ENCODE measurements at places on chromosomes 5 and 9.
A peak's percentile ranks its signal among the peaks of the same experiment; 100 is the strongest.

GRCh38 chr5:172753101-172753500, 17.9 kb downstream of the DUSP1 start:
- no peak for DNase-seq

DNA sequence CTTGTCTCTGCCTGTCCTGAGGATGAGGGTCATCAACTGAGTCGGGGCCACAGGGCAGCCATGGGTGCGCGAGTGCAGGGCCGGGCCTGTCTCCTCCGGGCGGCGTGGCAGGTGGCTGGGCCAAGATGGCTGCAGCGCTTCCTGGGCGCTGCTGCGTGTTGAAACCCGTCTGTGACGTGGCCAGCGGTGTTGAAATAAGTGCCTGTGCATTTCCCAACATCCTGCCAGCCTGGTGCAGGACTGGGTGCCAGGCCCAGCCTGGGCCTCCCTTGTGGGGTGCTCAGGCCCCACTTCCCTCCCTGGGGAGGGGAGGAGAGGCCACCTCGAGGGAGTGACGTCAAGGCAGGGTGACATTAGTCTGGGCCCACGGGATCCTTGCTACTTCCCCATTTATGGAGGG, 45.5 kb downstream of the RXRA start:
- DNase-seq: no peak

GRCh38 chr5:2981652-2982051, 230.2 kb upstream of the IRX2 start:
- DNase-seq: no peak

DNA sequence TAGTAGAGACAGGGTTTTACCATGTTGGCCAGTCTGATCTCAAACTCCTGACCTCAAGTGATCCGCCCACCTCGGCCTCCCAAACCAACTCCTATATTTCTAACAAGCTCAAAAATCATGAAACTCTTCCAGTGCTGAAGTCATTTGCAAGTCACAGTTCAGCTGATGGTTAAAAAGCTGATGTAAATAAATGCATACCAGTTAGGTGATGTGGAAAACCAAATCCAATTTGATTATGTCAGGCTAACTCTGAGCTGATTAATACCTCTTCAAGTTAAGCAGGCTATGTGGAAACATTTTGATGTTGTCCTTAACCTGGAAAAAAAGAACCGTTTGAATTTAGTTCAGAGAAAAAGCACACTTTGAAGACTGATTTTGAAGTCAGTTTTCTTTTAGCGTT, 51.0 kb downstream of the TMEM252 start:
- DNase-seq: no peak

DNA sequence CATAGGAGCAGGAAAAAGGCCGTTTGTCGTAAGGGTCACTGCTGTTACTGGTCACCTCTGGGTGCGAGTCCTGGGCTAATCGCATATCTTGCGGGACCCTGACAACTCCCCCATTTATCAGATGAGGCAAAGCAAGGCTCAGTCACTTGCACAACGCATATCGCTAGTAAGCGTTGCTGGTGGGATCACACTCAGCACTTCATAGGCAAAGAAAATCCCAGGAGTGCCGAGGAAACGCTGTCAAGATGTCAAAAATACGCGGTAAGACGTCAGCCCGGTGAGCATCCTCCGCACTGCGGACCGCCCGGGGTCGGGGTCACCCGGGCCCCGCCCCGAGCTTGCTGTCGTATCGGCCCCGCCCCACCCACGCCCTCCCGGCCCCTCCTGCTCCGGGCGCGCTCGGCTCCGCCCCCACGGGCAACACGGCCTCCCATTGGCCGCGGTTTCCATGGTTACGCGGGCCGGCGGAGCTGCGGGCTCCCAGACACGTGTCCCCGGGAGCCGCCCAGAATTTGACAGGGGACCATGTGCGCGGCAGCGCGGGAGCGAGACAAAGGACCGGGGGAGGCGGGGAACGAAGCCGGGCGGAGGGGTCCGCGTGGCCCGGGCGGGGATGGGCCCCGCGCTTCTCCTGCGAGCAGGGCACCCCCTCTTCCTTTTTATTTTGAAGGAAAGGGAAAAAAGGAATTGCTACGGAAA, 80.2 kb upstream of the IER5L start:
- DNase-seq: no peak

DNA sequence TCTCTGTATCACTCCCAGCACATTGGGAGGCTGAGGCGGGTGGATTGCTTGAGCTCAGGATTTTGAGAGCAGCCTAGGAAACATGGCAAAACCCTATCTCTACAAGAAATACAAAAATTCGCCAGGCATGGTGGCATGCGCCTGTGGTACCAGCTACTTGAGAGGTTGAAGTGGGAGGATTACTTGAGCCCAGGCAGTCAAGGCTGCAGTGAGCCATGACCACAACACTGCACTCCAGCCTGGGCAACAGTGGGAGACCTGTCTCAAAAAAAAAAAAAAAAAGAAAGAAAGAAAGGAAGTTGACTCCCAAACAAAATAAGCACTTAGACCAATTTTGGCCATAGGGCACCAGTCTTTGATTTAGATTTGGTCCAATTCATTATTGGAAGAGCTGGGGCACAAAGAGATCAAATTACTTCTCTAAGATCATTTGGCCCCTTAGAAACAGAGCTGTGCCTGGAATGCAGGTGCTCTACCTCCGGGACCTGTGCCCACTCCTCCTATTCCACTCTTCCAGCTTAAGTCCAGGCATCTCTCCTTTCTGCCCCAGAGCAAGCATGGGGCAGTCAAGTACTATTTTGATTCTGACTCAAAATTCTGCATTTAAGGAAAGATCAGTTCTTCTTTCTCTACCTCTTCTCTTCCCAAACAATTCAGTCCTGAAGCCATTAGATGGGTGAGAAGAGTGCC, 59.0 kb downstream of the ALDH7A1 start:
- no peak for DNase-seq

DNA sequence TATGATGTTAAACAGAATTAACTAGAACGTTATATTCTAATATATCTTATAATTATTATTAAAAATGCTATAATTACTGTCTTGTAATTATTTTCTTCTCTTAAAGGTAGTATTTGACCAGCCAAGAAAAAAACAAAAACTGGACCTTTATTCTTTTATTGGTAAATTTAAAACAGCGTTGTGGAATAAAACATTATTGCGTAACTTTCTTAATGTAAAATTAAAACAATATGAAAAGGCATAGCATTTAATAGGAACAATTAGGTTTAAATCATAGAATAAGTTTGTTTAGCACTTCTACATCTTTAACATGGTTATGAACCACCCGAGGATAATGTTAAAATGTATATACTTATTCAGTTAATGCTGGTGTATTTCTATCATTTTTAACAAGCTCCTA, 574.5 kb upstream of the CDH18 start:
- no peak for DNase-seq

DNA sequence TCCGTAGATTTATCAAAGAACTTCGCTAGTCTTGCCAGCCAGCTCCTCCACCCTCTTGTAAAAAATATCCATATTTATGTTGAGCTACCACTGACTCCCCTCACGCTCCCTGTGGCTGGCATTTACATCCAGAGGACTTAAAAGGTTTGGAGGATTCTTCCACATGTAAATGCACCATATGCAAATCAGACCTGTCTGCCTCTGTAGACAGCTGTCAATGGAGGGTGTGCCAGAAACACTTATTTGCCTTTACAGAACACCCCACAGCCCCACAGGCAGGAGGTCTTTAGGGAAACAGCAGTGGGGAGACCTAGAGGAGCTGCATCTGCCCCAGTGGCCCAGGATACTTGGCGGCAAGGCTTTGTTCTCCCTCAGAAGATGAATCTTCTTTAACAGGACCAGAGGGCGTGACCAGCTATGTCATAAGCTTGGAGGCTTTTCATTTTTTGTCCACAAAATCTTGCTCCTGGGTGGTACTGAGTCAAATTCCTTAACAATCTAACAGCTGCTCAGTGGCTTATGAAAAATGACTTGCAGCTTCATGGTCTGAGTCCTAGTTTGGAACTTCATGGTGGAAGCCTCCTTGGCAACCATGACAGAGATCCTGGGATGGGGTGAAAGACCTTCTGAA, 535.8 kb downstream of the EBF1 start:
- DNase-seq: peak; percentile 72

GRCh38 chr5:161051920-161052500, 200.0 kb upstream of the ATP10B start:
- DNase-seq: no peak

- peak; percentile 40 for DNase-seq
Observed at GRCh38 chr9:121612511-121612998, 38.9 kb upstream of the DAB2IP start.

GRCh38 chr5:169583101-169583423, 511 bp upstream of the SPDL1 start:
- no peak for DNase-seq

DNA sequence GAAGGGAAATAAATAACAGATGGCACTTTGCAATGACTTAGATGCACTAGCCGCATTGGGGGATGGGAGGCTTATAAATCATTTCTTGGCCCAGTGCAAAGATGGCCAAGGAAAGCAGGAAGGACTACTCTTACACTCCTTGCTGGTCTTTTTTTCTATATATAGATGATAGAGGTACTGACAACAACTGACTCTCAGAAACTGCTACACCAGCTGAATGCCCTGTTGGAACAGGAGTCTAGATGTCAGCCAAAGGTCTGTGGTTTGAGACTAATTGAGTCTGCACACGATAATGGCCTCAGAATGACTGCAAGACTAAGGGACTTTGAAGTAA, 1.7 kb downstream of the CCNG1 start:
- DNase-seq: peak; percentile 20

DNA sequence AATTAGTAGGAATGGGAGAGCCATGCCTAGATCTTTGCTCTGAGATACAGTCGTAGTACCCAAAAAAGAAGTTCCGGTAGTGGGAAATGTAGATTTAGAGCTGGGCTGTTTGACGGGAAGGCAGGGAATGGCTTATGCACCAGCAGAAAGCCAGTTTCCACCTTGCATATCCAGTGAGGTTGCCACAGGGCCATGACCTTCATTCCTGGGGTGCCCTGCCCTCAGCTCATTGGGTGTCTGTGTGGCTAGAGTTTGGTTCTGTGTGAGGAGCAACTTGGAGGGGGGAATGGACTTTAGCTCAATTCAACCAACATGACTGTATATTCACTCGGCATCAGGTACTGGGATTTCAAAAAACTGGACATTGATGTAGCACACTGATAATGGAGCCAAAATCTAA, 300.1 kb downstream of the MLLT3 start:
- no peak for DNase-seq

DNA sequence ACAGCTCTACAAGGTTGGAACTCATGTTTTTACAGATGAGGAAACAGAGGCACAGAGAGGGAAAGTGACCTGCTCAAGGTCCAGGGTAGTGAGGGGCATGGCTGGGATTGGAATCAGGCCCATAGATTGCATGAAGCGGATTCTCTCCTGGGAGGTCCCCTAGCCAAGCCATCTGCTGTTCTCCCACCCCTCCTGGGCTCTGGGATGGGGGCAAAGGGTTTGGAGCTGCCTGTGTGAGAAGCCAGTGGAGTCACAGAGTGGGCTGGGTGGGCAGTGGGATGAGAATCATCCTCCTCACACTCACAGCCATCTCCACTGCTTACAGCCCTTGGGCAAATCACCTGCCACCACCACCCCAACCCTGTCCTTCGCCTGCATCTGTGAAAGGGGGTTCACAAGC, 38.6 kb upstream of the PSD2 start:
- no peak for DNase-seq

GRCh38 chr9:5582835-5583195, 46.1 kb upstream of the RIC1 start:
- DNase-seq: no peak

DNA sequence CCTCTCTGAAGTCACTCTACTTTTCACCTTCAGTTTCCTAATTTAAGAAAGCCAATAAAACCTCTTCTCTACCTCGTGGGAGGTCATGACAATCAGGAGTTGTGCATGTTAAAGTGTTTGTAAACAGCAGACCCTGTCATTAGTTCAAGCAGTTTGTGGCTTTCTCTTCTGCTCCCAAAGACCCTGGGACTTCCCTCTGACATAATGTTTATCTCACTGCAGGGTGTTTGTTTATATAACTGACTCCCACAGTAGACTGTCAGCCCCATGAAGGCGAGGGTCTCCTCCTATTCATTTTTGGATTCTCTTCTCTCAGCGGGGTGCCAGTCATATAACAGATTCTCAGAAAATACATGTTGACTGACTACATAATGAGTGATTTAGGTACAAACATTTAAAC, 360.0 kb upstream of the ZNF462 start:
- no peak for DNase-seq

DNA sequence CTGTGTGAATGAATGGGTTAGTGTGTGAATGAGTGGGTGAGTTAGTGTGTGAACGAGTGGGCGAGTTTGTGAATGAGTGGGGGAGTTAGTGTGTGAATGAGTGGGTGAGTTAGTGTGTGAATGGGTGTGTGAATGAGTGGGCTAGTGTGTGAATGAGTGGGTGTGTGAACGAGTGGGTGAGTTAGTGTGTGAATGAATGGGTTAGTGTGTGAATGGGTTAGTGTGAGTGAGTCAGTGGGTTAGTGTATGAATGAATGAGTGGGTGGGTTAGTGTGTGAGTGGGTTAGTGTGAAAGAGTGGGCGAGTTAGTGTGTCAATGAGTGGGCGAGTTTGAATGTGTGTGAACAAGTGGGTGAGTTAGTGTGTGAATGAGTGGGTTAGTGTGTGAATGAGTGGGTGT, 35.5 kb downstream of the NKD2 start:
- DNase-seq: no peak
